NK-92 treated with Interleukin-12 subunit alpha and Interleukin-12 subunit beta, amount 100 ng/mL, for 24 hours (cell line): ENCODE measurements at places on chromosomes 1 and 21.

DNA sequence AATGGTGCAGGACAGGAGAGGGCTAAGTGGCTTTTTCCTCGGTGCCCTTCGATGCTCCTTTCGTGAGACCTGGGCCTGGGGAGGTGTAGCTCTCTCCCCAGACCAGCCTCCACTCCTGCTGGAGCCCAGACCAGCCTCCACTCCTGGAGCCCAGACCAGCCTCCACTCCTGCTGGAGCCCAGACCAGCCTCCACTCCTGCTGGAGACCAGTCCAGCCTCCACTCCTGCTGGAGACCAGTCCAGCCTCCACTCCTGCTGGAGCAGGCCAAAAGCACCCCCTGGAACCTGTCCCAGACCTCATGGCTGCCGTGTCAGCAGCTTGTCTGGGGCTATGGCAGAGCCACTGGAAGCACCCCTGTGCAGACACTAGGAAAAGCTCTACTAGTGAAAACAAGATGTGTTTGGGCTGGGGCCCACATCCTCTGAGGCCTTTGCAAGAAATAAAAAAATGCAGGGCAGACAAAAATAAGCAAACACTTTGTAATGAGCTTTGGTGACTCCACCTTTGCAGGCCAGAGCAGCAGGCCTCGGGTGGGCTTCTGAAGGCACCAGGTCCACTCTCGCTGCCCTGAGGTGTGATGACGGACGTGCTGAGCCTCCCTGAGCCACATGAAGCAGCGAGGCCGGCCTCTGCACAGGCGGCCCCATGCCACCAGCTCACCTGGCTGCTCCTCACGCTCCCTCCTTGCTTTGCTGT, 116.0 kb upstream of the IFFO2 start:
- no peak for DNase-seq

GRCh38 chr1:241603731-241604245, 36.4 kb downstream of the CHML start:
- no peak for DNase-seq

- DNase-seq: no peak
Measured at GRCh38 chr1:206851341-206852010, 13.9 kb upstream of the IL20 start.

GRCh38 chr1:43383449-43383848, 6.2 kb downstream of the MED8 start:
- DNase-seq: no peak

DNA sequence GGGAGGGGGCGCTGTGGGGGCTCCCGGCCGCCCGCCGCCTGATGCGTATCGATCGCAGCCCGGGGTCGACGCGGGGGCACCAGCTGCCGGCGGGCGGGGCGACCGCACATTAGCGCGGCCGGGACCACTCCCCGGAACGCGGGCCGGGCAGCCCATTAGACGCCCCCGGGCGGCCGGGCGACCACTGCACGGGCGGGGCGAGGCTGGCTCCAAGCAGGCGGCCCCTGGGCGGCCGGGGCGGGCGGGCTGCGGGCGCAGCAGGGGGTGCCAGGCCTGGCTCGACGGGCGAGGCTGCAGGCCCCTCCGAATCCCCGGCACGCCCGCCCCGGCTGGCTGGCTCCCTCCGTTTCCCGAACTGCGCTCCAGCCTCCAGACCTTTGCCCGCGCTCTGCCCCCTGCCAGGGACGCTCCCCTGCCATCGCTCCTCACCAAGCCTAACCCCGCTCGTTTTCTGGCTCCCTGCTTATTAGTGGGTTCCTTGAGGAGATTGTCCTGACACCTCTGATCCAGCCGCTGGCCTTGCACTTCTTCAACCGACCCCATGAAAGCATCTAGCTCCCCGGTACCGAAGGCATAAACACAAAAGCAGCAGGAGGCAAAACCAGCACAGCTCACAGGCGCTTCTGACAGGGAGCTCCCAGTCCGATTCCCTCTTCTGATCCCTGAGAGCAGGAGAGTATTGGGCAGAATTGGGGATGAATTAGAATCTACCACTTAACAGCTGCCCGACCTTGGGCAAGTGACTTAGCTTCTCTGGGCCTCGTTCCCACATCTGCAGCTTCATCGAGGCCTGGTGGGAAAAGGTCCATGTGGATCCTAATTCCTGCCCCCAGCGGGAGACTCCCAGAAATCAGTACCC, 92.6 kb upstream of the CASZ1 start:
- no peak for DNase-seq

- DNase-seq: peak; percentile 30
Measured at GRCh38 chr21:28776251-28776650, 216.4 kb downstream of the LTN1 start.

DNA sequence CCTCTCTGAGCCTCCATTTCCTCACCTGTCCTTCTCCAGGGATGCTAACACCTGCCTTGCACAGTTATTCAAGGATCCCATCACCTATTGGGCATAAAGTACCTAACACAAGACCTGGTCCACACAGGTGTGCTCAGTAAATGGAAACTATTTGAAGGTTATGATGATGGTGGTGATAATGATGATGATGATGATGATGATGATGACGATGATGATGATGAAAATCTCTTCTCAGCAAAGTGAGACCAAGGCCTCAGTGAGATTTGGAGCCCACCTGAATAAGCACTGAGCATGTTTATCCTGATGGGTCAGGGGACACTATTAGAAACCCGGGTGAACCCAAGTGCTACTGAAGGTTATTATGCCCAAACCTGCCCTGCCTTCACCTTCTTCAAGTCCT, 100.7 kb downstream of the DMRTA2 start:
- no peak for DNase-seq

DNA sequence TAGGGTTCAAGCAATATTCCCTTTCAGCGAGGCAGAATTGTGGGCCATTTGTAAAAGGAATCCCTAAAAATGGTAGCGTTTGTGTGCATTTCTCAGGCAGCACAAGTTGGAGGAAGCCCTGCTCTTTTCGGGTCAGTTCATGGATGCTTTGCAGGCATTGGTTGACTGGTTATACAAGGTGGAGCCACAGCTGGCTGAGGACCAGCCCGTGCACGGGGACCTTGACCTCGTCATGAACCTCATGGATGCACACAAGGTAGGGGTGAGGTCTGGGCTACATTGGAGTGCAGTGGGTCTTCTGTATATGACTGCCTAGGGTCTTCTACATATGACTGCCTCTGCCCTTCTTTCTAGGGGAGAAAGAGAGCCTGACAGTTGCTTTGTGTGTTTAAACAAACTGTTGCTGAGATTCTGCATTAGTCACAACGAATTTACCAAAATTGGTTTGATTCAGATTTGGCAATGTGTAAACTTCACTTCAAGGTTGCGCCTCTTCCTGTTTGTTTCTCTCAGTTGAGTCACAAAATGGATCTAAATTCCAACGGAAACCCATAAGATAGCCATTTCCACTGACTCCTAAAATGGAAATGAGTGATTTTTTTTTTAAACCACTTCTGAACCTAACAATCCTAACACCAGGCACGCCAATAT, 40.4 kb upstream of the BMP8A start:
- no peak for DNase-seq

- DNase-seq: no peak
Measured at GRCh38 chr1:160858507-160858906, 4.2 kb downstream of the CD244 start.

DNA sequence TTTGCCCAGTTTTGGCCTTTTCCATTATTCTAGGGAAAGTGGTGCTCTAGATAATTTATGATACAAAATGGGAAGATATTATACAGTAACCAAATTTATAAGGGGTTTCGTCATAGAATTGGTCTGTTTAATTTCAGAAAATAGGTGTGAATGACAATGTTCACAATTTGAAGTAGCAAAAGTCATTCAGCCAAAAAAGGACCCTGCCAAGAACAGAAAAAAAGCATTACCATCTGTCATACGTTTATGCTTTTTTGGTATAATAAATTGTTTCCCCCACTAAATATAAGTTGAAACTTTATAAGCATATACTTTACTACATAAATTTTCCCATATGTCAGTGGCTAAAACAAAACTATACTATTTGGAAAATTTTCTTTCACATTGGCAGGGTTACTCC, 4.5 kb upstream of the SPAG17 start:
- DNase-seq: no peak

- peak; percentile 56 for DNase-seq
Measured at GRCh38 chr1:228487336-228488124, at the start of gene RNF187. RNF187 (plus strand) TSS chr1:228487382.

GRCh38 chr1:205907794-205908193, 35.5 kb downstream of the SLC26A9 start:
- no peak for DNase-seq

GRCh38 chr1:8674912-8675311, 142.5 kb downstream of the RERE start:
- no peak for DNase-seq

DNA sequence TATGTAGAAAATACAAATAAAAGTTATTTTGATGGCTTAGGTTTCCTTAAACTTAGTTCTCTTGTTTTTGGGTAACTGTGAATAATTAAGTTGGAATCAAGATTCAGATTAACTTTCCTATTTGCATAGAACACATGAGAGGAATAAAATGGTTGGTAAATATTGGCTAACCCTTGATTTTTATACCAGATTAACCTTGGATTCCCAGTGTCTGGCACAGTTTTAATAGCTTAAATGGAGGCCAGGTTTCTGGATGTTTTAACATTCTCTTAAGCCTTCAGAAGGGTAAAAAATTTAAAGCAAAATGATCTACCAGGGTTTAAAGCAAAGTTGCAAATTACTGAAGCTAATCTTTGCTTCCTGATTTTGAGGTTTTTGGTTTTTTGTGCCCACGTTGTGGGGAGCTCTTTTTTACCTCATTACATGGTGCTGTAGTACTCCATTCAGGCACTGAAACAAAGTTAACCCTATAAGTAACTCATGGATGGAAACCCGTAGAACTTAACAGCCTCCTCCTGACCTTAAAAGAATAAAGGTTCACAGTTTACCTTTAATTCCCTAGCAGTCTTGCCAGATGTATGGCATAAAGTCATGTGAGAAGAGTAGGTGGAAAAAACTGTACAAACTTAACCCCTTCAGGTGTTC, 8.4 kb upstream of the SPATA1 start:
- DNase-seq: no peak

DNA sequence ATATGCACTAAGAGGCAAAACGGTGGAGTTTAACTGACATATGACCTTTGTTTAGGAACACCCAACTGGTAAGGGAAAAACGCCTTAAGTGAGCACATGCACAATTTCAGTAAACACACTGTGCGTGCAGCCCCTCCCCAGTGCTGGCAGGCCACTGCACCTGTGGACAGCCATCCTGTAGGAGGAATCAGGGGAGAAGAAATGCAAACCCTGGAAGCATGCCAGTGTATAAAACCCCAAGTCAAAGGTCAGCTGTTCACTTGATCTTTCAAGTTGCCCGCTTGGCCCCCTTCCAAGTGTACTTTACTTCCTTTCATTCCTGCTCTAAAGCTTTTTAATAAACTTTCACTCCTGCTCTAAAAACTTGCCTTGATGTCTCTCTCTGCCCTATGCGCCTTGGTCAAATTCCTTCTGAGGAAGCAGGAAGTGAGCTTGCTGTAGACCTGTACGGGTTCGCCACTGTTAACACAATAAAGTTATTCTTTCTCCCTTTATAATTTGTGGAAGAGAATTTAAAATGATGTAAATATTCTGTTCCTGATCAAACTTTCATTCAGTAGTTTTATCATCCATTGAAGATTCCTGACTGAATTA, 31.8 kb downstream of the USP25 start:
- no peak for DNase-seq

DNA sequence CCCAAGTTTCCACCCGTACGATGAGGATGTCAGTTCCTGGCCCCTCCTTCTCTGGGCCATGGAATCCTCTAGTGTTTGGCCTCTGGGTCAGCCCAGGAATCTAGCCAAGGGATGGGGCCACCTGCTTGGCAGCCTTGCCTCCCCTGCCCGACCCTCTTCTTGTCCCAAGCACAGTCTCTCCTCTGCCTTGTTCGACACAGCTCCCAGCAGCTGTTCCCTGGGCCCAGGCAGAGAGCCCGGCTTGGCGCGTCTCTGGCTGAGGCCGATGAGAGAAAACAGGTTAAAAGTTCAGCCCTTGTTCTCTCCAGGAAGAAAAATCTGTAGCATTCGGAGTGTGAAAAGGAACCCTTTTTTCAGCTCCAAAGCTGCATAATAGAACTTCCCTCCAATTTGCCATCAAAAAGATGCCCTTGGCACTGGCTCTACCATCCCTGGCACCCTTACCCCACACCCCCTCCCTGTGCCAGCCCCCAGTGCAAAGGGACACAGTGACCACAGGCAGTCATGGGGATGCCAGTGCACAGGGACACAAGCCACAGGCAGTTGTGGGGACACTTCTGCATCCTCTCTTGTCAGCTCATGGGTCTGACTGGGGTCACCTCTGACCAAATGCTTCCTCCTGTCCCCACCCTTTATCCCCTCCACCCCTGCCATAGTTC, 68.4 kb downstream of the EPHB2 start:
- DNase-seq: no peak

- DNase-seq: no peak
Measured at GRCh38 chr1:227945891-227946623, 1.7 kb downstream of the WNT9A start.

DNA sequence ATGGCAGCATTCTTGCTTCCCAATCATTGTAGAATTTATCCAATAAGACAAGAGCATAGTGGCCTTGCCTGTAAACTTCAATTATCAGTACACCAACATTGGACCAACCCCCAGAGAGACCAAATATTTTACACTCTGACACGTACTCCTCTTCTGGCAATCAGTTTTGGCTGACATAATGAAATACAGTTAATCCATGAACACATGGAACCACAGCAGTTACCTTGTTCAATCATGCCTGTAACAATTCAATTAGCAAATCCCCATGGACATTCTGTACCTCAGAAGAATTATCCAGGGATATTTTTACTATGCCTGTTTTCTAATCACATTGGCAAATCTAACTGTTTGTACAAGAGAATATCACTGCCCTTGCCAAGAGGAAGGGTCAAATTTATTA, 2162.0 kb downstream of the MRPL39 start:
- no peak for DNase-seq

DNA sequence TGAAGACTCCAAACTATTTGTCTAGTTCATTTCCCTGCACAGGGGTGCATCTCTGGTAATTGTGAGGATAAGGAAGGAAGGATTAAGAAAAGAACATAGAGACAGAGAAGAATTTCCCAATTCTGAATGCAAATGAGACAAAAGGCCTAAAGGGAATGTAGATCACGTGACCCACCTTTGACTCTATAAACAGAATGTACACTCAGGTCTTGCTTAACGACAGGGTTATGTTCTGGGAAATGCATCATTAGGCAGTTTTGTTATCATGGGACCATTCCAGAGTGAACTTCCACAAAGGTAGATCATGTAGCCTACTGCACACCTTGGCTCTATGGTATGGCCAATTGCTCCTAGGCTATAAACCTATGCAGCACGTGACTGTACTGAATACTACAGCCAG, 252.3 kb upstream of the ZP4 start:
- DNase-seq: no peak

DNA sequence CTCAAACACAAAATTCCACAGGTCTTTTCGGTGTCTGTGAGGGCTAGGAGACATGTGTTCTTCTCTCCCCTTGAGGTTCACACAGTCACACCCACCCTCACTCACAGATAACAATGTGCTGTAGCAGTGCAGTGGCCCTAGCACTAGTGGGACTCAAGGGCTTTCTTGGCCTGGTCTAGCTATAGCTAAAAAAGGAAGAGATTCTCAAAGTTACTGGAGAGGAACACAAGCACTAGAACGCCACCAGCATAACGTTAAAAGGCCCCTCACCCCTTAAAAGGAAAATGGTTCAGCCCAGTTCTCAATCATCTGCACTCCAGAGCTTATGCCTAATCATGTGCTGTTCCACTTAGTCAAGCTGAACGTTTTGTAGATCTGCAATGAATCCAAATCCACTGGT, 39.5 kb downstream of the RGS8 start:
- DNase-seq: no peak
